Right renal cortex interstitium (tissue), 3 donors: ENCODE measurements at places on chromosomes 6 and 20.

GRCh38 chr6:141483598-141484061 is 649.1 kb upstream of the GJE1 start:
- no peak for DNase-seq

- no peak for DNase-seq
Observed at GRCh38 chr20:43515628-43516027, 8.1 kb downstream of the L3MBTL1 start.

GRCh38 chr6:136963259-136963658 is 41.2 kb downstream of the SLC35D3 start:
- DNase-seq = no peak

DNA sequence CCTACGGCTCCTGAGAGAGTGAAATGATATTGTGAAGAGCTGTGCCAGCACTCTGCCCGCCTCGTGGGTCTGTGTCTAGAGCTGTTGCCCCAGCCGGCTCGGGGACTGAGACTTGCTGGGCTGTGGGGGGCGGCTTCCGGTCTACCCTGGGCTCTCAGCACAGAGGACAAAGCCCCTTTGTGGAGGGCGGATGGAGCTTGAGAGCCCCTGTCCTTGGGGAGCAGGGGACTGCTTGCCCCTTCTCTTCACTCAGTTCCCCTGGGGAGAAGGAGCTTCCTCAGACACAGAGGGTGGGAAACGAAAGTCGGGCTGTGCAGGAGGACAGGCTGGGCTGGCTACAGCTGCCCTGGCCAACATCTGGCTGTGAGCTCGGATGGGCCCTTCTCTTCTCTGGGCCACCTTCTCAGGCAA is 11.0 kb downstream of the SRC start:
- DNase-seq = no peak

GRCh38 chr20:46640044-46640443 is 11.2 kb downstream of the SLC13A3 start:
- DNase-seq = no peak

DNA sequence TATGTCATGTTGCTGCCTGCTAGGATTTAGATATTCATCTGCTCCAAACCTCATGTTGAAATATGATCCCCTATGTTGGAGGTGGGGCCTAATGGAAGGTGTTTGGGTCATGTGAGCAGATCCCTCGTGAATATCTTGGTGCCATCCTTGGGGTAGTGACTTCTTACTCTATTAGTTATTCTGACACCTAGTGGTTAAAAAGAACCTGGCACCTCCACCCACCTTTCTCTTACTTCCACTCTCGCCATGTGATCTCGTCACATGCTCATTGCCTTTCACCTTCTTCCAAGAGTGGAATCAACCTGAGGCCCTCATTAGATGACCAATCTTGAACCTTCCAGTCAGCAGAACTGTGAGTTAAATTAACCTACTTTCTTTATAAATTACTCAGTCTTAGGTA is 549.4 kb upstream of the SYNCRIP start:
- DNase-seq = no peak

DNA sequence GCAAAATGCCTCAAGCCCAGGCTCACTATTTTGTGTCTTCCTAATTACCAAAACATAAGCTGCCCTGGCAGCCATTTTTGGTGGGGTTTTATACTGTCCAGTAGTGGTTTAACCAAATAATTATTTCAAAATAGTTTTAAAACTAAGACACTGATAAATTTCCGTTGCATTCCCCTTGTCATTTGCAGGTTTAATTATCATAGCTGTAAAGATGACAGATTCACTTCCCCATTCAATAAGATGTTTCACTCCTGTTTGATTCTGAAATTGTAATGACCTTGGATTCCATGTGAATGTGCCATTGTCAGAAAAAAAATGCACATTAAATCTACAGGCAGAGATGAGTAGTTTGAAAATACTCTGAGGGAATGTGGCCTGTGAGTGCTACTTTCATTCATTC is 172.0 kb downstream of the COL9A1 start:
- DNase-seq = no peak

- DNase-seq = no peak
Observed at GRCh38 chr6:129908858-129909257, 47.7 kb upstream of the TMEM244 start.

DNA sequence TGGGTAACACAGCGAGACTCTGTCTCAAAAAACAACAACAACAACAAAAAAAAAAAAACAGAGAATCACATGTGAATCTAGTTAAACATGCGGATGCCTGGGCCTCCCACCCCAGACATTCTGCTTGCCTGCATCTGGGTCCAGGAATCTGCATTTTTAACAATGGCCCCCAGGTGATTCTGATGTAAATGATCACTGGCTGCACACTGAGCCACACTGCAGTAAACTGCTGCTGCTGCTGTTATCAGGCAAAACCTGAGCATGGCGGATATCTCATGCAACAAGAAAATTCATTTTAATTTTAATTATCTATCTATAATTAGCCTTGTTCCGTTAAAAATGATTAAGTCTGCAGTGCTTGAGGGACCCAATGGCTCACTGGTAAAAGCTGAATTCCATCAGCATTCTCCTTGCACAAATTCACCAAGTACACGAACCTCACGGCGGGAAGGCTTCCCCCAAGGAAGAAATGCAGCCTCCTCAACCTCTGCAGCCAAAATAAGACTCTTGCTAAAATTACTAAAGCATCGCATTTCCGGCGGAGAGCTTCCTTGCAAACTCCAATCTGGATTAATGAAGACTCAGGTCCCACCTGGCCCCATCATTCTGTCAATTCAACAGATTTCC is 81.6 kb upstream of the SNX9 start:
- no peak for DNase-seq

DNA sequence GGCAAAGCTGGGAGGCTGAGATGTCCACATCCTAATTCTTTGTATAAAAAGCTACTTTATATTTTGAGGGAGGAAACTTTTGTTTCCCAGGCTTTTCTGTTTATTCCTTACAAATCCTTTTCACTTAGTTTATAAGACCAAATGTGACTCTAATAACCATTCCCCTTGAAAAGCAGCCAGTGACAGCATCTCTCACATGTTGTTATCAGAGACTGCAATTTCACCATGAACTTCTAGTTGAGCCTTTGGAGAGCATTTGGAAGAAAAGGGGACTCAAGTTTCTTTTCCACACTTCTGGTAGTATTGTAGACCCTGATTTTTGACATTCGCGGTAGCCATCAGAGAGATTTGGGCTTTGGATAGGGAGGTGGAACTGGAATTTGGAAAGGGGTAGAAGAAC is 215.8 kb downstream of the RNF144B start:
- DNase-seq = no peak

DNA sequence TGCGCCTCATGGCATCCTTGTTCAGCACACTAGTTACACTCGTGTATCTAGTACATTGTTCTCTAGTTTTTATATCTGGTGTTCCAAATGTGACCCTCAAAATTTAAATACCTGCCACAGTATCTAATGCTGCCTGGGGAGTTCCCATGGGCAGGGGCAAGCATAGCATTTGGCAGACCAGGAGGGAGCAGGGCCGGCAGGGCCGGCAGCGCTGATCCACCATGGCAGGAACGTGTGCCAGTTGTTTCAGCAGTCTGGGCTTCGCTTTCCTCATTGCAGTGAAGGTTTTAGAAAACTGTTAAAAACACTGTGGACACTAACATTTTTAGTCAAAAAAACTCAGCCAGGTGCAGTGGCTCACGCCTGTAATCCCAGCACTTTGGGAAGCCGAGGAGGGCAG is 19.2 kb downstream of the NANP start:
- no peak for DNase-seq

DNA sequence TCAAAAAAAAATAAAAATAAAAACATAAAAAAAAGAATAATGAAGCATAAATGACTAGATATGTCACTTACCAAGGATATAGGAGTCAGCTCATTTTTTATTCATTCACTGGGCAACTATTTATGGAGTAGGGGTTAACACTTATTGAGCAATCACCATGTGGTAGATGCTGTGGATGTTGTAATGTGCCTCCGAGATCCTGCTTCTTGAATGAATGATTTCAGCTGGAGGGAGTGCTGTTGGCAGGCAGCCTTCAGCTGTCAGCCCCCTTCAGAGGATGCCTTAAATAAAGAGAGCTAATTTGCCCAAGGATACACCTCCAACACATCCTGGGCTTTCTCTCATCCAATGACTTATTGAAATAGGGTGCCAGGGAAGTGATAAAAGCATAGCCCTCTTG is 229.5 kb upstream of the DTNBP1 start:
- no peak for DNase-seq

- no peak for DNase-seq
Observed at GRCh38 chr20:56554869-56555268, 21.8 kb downstream of the FAM209B start.

- no peak for DNase-seq
Observed at GRCh38 chr6:165487950-165488349, 175.1 kb downstream of the PDE10A start.

GRCh38 chr6:191487-192312 is 100.6 kb upstream of the DUSP22 start:
- no peak for DNase-seq

GRCh38 chr6:147972448-147972847 is 370.2 kb upstream of the SASH1 start:
- no peak for DNase-seq

DNA sequence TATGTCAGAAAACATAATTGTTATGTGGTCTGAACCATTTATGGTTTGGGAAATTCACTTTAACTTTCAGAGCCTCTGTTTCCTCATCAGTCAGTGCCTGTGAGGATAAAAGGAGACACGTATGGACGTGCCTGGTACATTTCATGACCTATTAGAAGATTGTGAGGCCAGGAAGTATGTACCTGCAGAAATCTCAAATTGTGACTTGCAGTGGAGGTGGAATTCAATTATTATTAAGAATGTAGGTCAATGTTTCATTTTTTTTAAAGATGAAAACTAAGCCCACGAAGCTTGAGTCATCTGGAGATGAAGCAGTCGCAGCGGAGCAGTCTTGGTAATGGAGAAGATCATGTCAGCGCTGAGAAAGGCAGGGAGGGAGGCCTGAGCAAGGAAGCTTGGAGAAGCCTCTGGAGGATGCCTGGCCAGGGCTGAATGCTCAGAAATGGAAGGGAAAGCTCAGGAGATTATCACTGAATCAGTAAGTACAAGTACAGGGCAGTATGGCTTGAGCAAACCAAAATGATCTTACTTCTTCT is 3.9 kb upstream of the DSE start:
- no peak for DNase-seq

DNA sequence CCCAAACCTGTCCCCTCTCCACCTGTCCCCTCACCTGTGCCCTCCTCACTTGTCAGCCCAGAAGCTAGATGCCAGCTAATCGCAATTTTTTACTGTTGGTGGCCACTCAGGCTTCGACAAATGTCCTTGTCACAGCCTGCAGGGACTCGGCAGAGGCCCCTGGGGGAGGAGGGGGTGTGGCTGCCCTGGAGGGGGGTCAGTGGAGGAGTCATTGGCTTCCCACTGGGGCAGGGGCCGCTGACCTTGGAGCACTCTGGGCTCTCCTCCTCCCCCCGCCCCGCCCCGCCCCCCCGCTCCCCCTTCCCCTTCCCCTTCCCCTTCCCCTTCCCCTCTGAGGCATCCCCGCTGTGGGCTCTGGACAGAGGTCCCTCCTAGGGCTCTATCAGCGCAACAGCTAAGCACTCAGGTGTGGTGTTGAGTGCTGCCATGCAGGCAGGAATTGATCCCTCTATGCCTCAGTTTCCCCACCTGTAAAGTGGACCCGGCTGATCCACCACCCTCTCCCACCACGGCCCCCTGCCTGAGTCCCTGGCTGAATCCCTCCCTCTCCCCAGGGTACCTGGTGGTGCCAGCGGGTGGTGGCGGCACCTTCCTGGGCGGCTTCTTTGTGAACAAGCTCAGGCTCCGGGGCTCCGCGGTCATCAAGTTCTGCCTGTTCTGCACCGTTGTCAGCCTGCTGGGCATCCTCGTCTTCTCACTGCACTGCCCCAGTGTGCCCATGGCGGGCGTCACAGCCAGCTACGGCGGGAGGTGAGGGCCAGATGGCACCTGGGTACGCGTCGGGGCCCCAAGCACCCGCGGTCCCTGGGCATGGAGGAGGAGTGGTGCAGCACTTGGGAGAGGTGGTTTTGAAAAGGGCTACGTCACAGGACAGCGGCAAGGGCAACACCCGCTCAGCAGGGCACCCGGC is 23.8 kb downstream of the SLCO4A1 start:
- no peak for DNase-seq

DNA sequence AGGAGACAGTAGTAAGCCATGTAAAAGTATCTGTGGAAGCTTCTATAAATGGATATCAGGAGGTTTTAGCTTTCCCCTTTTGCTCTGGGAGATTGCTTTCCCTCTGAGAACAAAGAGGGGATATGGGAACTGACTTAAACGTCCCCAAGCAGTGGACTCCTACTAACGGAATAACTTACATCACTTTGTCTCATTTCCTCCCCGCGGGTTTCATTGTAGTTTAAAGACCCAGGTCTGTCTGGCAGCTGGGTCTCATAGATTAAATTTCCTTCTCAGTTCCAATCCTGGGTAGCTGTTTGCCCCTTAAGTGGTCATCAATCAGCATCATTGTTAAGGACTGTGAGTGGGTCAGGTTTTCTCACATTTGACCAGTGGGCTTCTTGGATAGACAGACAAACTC is 68.7 kb downstream of the PLAGL1 start:
- no peak for DNase-seq

- DNase-seq = no peak
Observed at GRCh38 chr6:167153521-167153959, 4.2 kb downstream of the GPR31 start.
